ENCODE measurements at places on chromosomes 7 and 10.

DNA sequence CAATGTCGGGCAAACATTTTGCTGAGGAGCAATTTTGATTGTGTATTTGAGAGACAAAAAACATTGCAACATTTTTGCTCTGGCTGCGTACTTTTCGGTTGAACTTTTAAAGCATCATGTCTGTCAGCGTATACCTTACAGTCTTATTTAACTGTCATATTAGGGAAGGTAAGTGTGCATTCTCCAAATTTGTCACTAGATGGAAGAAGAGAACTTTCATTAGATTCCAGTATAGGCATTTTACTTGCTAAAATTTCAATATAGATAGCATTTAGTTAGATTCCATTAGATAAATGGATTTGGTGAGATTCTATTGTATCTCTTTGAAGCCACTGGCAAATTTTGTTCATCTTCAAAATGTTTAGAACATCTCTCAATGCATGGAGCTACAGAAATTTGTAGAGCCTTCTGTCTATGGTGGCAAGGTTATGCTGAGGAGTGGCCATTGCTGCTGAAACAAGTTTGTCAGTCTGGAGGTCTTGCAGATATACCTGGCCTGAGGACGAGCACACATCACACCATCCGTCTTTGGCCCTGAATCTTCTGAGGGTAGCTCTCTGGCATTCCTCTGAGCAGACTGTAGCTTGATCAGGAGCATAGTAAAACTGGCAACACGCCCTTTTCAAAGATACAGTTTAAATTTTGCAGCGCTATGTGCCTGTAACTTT is 437.5 kb upstream of the MBL2 start:
- no peak for DNase-seq

GRCh38 chr10:126135177-126135576 is 238.8 kb downstream of the FANK1 start:
- no peak for DNase-seq

DNA sequence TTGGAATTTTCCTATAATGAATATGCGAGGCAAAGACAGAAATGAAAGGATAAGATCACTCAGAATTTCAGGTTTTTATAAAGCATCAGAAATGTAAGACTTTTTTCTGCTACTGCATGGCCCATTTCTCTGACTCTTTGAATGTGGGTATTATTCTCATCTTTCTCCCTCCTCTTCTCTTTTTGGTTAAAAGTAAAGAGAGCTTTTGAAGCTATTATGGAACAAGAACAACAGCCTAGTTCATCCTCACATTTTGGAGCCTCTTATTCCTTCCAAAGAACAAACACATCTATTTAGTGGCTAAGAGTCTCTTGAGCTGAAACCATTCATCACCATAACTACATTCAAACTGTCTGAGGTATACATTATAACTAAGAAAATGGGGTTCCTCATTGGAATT is 19.4 kb upstream of the ATRNL1 start:
- DNase-seq, result no peak

- DNase-seq, result no peak
Measured at GRCh38 chr10:49761789-49762565, at the start of gene OGDHL. TSS of gene OGDHL (minus strand) at chr10:49762323. CDS start at chr10:49758592, 3,731 bp downstream.

DNA sequence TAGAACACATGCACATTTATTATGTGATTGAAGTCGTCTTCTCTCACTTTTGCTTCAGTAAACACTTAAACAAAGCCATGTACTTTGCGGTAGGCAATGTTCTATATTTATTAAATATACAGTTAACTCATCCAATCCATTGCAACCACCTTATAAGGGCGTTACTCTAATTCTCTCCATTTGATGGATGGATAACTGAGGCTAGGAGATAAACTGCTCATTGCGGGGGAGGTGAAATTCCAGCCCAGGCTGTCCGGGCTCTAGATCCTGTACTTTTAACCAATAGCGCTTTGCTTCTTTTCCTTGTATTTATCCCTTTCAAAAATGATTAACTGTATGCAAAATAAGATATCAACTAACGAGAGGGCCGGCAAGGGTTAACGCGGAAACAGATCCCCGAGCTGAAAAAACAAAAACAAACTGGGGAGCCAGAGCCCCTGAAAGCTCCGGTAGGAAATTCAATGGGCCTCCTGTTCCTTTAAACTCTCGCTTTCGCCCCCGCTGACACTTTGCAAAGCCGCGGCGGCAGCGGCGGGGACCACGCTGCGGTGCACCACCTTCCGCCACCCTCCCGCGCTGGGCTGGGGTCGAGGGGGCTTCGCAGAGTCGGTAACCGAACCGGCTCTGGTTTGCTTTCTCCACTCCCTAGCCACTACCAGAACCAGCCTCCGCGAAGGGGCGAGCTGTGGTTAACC is 1.0 kb upstream of the PLXDC2 start:
- DNase-seq, result no peak

- no peak for DNase-seq
Measured at GRCh38 chr10:31395695-31396094, 76.7 kb downstream of the ZEB1 start.

GRCh38 chr7:3243256-3243655 is 57.8 kb upstream of the SDK1 start:
- DNase-seq, result no peak

All from activated CD8-positive, alpha-beta memory T cell treated with anti-CD3 and anti-CD28 coated beads for 4 hours (primary cell).